ENCODE measurements at places on chromosomes 3 and 15.

DNA sequence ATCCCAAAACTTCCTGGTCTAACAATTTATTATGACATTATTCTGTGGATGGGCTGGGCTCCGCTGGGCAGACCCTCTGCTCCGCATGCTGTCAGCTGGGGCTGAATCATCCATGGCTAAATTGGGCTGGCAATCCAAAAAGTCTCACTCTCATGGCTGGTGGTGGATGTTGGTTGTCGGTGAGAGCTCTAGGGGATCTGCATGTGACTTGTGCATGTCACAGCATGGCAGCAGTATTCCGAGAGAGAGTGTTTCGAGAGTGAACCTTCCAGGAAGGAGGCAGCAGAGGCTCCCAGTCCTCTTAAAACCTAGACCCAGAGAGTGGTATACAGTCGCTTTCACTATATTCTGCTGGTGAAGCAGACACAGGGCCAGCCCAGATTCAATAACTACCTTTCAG lies 9.9 kb downstream of the RARB start:
- DNase-seq: no peak

- no peak for DNase-seq
Observed at GRCh38 chr3:40099871-40100270, 209.6 kb upstream of the EIF1B start.

GRCh38 chr3:56209982-56210751 lies 258.1 kb downstream of the ERC2 start:
- DNase-seq: no peak

DNA sequence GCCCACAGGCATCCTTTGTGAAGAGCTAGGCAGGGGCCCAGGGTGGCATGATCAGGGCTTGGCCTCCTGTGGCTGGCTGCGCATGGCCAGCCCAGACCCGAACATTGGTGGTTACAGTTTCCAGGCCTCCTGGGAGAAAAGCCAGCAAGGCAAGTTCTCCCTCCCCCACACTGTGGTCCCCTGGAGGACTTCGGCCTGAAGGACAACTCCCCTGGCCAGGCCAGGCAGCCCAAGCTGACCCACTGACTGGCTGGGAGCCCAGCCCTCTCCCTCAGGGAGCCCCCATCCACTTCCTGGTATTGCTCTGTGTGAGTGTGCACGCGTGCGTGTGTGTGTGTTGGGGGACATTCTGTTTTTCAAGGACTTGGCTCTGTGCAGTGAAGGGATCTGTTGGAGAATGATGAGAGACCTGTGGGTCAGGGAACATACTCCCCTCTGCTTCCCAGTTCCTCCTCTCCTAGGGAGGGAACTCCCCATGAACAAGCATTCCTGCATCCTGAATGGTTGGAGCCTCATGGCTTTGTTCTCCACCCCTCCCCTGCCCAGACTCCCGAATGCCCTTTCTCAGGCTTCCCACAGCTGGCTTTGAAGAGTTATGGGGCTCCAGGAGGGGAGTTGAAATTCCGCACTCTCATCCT lies 29.5 kb downstream of the CORO2B start:
- no peak for DNase-seq

DNA sequence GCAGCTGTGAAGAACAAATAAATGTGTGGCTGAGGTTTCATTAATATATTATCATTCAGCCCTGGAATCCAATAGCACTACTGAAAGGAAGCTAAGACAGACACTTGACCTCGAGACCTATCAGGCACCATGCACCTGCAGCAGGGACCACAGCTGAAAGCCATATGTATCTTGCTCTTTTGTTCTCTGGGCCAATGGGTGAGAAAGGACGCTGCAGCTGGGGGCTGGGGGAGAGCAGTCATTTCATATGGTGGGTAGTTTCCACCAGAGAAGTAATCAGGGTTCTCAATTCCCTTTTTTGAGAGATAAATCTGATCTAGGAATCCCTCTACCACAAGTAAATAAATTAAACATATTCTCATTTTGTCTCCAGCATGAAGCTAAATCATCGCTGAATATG lies 225.6 kb upstream of the STRIT1 start:
- no peak for DNase-seq

All from T-helper 1 cell (primary cell).